Uterus (tissue), 4 donors: ENCODE measurements at places on chromosomes 6 and 20.
A peak's percentile ranks its signal among the peaks of the same experiment; 100 is the strongest.

DNA sequence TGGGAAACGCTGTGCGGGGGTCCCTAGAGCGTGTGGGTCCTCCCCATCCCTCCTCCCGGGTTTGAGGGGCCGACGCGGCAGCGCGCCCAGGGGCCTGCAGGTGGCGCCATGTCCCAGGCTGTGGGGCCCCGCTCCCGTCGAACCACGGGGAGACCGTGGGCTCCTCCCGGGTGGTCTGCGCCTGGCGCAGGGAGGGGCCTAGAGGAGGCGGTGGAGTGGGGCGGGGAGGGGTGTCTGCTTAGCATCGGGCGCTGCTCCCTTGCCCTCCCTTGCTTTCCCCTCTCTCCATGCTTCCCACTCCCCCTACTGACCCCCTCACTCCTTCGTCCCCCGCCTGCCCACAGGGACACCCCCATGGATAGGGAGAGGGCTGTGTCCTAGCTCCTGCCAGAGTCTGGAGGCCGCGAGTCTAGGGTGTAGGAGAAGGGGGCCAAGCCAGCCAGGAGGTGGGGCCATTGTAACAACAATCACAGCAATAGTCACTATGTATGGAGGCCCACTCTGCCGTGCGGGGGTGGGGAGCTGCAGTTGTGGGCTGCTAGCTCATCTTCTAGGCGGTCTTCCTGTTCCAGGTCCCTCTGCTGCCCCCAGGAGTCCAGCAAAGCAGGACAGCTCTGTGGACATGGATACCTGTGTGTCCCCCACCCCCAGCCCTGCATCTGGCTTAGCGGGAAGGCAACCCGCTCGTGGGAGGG lies 51.7 kb downstream of the CHMP4B start:
- peak; percentile 62 for DNase-seq

DNA sequence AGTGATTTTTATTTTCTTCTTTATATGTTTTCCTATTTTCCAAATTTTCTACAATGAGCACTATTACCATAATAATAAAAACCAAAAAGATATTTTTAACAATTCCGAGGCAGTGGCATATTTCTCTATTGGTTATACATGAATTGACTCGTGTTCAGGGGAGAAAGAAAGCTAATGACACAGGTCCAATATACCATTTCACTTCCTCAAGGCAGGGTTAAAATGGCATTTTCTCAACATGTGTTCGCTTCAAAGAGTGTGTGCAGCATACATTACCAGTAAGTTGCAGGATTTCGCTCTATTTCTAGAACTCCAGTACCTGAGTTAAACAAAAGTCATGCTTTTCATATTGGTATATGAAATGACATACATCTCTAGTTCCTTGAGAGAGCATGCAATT lies 35.1 kb upstream of the DTNBP1 start:
- DNase-seq: no peak

GRCh38 chr20:49103019-49103418 lies 56.9 kb downstream of the CSE1L start:
- DNase-seq: no peak

DNA sequence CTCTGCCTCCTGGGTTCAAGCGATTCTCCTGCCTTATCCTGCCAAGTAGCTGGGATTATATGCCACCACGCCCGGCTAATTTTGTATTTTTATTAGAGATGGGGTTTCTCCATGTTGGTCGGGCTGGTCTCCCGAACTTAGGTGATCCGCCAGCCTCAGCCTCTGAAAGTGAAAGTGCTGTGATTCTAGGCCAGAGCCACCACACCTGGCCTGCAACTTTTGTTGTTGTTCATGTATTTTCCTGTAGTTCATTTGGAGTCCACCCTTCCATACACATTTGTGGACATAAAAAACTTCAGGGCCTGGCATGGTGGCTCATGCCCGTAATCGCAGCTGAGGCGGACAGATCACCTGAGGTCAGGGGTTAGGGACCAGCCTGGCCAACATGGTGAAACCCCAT lies 14.5 kb downstream of the HSPA1B start:
- no peak for DNase-seq

DNA sequence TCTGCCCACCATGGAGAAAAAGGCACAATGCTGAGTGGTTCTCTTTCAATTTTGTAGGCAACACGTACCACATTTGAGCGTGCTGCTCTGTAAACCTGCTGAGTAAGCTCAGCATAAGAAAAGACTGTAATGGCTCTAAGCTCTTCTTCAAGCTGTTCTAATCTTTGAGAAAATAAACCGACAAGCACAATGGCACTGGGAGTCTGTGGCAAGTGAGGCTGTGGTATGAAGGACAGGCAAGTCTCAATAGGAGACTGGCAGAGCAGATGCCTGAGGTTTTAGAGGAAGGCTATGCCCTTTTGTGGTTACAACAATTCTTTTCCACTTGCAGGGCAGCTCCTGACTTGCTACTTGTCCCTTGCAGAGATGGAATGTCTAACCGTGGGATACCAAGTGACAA lies 136.7 kb upstream of the EXOC2 start:
- no peak for DNase-seq

- DNase-seq: no peak
Measured at GRCh38 chr6:157755746-157756411, 67.2 kb upstream of the SNX9 start.

DNA sequence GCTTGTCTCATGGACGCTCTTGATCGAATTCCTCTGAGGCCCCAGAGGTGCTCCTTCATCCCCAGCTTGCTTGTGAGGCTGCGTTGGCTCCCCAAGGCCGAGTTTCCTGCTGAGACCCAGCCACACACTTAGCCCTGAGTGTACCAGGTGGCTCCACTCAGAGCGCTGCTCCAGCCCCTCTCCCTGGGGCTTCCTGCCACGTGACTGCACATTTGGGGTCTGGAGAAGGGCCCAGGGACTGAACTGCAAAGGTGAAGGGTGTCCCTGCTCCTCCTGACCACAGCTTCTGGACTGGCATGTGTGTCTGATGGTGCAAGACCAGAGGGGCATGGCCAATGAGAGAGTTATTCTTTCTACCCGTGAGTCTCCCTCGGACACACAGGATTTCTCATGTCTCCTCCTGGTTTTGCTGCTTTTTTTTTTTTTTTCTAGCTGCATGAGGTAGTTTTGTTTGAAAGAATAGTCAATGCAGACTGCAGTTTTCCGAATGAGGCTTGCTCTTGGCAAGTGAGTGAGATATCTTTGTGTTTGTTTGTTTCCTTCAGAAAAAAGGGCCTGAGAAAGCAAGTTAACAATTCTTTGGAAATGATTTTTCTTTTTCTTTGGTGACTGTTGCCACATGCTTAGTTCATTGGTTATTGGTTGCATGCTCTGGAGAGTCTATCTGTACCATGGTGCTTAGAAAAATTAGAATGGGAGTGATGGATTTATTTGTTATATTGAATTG lies 3.1 kb upstream of the ZNF831 start:
- DNase-seq: no peak

DNA sequence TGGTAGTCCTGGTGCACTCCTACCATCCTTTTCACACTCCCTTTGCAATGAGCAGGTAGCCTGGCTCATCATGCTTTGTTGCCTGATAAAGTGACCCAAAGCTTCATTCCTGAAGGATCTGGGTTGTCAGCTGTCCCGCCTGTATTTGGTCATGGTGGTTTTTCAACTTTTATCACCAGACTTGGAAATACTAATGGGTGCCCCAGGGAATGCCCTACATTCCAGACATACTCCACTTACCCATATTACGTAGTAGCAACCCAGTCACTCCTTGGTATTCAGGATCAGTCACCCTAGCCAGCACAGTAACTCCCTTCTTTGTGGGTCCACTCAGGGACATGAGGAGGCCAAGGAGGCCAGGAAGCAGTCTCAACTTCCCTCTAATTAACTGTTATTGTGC lies 199.2 kb downstream of the MAFB start:
- no peak for DNase-seq

DNA sequence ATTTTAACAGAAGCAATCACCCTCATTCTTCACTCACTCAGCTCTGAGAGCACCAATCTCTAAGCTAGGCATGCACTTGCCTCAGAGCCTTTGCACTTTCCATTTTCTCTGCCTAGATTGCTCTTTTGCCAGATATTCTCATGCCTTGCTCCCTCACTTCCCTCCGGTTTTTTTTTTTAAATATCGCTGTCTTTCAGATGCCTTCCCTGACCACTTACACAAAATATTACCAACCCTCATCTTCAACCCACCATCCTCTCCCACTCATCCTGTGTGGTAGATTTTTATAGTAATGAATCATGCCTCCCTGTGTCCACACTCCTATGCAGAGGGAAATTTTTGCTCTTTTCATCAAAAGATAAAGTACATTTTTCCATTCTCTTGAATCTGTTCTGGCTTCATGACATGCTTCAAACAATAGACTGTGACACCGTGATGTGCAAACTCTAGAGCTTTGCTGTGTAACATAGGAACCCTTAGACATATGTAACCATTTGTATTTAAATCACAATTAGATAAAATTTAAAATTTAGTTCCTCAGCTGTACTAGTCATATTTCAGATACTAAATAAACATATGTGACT lies 437.1 kb downstream of the UTRN start:
- no peak for DNase-seq

- DNase-seq: no peak
Measured at GRCh38 chr20:49786668-49787370, 25.8 kb upstream of the SLC9A8 start.

DNA sequence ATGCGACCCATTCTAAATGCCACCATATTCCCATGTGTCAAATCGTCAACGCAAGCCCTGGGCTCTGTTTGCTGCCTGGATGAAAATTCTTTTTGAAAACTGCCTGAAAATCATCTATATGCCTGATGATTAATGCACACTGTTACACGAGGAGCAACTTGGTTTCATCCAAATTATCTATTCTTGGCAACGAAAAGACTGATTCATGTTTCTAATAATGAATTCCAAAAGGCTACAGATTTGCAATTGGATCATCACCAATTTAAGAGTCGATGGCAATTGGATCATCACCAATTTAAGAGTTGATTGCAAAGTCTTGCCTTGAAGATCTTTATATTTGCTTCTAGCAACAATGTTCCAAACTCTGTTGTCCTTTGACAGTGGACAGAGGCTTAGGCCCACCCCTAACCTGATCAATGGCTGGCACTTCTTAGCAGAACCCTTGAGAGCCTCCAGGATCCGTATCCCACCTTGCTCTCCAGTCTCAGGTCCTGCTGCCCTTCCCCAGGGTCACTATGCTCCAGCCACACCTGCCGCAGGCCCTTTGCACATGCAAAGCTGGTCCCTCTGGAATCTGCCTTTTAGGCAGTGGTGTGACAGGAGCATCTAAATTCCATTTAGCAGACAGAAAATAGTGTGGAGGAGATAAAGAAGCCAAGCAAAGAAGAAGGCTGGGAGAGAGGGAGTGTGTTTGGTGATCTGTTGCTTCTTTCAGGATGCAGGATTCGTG lies 460.9 kb upstream of the SULF2 start:
- DNase-seq: no peak

DNA sequence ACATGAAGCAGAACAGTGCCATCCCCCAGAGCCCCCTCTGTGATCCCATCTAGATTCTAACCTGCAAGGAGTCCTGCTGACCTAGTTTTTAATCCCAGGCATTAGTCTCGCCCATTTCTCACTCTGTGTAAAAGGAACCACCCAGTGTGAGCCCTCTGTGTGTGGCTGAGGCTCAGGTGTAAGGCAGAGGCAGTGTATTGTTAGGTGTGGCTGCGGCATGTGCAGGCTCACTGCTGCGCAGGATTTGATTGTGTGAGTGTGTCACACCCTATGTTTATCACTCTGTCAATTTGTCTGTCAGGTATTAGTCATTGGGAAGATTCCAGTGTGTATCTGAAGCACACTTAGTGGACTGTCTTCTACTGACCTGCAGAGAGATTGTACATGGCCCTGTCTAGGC lies 13.7 kb upstream of the CST8 start:
- no peak for DNase-seq

- DNase-seq: no peak
Measured at GRCh38 chr6:147522597-147522996, 14.1 kb downstream of the SAMD5 start.

- DNase-seq: no peak
Measured at GRCh38 chr6:30555816-30556065, 548 bp downstream of the GNL1 start.

- no peak for DNase-seq
Measured at GRCh38 chr6:138455746-138456400, 43.4 kb downstream of the NHSL1 start.

GRCh38 chr6:131923356-131923755 lies 27.8 kb downstream of the CCN2 start:
- DNase-seq: peak; percentile 51

DNA sequence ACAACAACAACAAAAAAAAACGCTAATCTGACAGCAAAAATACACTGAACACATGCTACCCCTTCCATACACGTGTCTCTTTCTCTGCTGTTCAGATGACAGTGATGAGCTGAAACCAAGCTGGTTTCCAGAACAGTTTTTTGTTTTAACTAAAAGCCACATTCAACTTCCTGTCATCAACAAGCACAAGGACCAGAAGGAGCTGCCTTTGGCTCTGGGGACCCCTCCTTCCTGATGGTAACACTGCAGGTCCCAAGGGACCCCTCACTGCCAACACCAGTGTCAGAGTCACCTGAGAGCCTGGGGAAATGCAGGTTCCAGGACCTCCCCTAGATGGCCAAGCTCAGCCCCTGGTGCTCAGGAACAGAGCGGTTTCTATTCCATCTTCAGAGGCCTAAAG lies 6.0 kb downstream of the CST7 start:
- no peak for DNase-seq

DNA sequence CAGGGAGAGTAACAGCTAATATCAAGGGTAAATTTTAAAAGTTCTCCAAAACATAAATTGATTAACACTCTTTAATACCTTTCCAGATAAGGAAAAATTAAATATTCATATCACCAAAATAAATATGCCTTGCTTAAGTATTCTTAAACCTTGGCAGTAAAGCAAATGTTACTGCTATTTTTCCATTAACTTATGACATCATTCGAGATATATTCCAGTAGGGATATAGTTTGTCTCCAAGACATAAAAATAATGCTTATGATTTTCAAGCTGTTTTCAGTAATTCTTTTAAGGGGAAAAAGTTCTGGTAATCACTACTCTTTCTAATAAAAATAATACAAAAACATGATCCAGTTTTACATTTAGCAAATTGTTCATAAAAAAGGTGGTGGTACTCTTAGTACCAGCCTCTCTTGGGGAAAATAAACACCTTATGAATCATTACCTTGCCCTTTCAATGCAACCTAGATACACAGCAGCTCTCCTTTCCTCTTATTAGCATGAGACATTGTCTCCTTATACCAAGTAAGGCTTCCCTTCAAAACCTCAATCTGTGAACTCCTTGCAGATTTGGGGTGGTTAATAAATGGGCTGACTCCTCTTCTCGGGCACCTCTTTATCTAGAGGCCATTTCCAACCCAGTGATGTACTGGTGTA lies 31.5 kb upstream of the LTV1 start:
- DNase-seq: no peak

GRCh38 chr20:13487202-13487601 lies 151.5 kb downstream of the TASP1 start:
- DNase-seq: no peak

DNA sequence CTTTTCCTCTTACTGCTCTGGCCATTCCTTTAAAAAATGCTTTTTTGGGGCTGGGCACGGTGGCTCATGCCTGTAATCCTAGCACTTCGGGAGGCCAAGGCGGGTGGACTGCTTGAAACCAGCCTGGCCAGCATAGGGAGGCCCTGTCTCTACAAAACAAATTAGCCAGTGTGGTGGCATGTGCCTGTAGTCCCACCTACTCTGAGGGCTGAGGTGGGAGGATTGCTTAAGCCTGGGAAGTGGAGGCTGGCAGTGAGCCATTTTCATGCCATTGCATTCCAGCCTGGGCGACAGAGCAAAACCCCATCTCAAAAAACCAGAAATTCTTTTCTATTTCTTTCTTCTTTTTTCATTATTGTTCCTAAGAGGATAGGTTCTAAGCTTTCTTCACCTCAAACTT lies 36.9 kb upstream of the RNF144B start:
- no peak for DNase-seq
